ENCODE measurements at places on chromosomes 11 and 22.

DNA sequence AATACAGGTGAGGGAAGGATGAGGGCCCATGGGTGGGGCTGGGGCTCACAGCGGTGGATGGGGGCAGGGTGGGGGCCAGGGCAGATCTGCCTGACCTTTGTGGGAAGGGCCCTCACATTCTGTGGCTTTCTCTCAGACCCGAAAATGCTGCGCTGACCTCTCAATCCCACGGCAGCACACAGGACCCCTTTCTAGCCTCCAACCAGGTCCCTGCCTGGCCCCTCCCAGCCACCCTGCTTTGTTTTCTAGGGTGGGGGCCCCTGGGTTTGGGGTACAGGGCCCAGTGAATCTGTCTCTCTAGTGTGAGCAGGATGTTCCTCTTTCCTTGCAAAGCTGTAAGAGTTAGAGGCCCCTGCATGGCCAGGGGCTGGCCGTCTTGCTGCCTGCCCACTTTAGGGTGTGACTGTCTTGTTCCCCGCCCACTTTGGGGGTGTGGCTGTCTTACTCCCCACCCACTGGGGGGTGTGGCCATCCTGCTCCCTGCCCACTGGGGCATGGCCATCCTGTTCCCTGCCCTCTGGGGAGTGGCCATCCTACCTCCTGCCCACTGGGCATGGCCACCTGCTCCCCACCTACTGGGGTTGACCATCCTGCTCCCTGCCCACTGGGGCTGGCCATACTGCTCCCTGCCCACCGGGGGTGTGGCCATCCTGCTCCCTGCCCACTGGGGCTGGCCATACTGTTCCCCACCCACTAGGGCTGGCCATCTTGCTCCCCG is 11.5 kb downstream of the PARVG start:
- DNase-seq, result no peak

GRCh38 chr22:50531962-50532674 is 2.3 kb upstream of the TYMP start:
- no peak for DNase-seq

DNA sequence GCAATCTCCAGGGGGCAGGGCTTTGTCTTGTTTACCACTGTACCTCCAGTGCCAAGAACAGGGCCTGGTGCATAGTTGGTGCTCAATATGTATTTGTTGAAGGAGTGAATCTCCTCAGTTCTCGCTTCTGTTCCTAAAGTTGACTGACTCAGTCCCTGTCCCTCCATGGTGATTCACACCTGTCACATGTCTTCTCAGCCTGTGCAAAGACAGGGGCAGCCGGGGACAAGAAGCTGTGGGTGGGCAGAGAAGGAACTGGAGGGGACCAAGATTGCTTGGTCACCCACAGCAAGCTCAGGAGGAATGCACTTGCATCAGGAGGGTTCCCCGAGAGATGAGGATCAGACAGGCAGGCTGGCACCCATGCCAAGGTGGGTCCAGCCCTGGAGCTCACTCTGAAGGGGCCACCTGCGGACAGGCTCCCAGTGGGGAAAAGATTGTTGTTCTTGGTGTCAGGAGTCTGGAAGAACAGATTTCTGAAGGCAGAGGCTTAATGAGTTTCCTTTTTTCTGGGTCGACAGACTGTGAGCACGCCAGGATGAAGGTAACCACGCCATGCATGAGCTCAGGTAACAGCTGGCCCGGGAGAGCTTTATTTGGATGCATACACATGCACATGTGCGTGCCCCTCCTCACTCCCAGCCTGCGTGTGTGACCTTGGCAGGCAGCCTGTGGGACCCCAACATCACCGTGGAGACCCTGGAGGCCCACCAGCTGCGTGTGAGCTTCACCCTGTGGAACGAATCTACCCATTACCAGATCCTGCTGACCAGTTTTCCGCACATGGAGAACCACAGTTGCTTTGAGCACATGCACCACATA is 16.9 kb downstream of the IL17RA start:
- DNase-seq, result no peak

GRCh38 chr11:66970807-66971442 is 4.2 kb upstream of the C11orf86 start:
- no peak for DNase-seq

GRCh38 chr11:113470233-113470632 is 5.0 kb downstream of the DRD2 start:
- DNase-seq, result no peak

DNA sequence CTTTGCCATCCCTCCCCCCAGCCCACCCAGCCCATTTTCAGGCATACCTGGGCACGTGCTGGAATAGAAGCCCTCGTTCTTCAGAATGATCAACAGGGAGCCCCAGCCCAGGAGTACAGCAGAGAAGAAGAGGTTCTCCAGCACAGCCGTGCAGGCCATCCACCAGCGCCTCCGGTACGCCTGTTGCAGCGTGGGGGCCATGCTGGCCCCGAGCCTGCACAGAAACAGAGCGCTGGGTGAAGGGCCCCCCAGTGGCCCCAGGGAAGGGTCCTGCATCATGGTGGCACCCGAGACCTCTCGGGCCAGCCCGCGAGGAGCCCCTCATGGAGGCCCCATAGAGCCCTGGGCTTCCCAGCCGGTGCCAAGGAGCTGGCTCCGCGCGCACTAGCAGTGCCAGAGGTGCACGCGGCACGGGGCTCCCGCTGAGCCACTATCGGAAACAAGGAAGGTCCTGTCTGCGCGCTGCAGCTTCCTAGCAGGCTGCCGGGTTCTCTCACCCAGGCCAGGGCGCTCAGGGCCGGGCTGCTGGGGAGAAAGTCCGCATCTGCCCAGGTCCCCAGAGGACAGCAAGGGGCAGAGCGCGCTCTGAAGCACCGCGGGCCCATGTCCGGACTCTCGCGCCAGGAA is 1.5 kb downstream of the SLC43A1 start:
- no peak for DNase-seq

GRCh38 chr11:122572592-122572991 is 82.9 kb upstream of the UBASH3B start:
- DNase-seq, result no peak

GRCh38 chr11:81098471-81098870 is 1635.2 kb downstream of the FAM181B start:
- no peak for DNase-seq

GRCh38 chr11:3747704-3748103 is 49.6 kb downstream of the NUP98 start:
- DNase-seq, result no peak

GRCh38 chr11:48172818-48173609 is 43.6 kb upstream of the OR4B1 start:
- DNase-seq, result peak; percentile 55

DNA sequence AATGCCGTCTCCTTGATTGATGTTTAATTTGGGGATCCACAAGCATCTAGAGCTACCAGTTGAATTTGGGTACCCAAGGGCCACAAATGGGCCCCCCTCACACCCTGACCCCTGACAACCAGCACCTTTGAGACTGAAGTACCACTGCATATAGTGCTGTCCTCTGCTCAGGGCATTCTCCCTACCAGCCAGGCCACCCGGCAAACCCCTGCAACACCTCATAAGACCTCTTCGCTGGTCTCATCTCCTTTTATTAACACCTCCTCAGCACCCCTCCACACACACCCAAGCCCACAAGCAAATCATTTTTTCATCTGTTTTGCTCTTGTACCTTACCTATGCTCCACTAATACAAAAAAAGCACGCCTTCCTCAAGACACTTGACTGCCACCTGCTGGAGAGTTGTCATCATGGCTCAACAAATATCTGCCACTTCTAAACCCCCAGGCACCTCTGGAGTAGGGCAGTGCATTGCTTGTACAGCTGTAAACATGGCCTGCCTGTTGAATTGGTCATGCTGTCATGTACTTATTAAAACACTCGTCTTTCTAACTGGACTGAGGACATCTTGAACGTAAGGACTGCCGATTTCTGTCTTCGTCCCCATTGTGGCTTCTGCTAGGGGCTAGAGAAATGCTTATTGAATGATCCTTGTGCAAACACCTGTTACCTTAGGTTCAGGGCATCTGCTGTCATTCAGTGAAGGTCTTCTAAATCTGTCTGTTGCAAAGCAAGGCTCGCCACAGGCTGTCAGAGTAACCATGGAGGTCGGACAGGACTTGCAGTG is 66.5 kb downstream of the BMAL1 start:
- peak; percentile 71 for DNase-seq

DNA sequence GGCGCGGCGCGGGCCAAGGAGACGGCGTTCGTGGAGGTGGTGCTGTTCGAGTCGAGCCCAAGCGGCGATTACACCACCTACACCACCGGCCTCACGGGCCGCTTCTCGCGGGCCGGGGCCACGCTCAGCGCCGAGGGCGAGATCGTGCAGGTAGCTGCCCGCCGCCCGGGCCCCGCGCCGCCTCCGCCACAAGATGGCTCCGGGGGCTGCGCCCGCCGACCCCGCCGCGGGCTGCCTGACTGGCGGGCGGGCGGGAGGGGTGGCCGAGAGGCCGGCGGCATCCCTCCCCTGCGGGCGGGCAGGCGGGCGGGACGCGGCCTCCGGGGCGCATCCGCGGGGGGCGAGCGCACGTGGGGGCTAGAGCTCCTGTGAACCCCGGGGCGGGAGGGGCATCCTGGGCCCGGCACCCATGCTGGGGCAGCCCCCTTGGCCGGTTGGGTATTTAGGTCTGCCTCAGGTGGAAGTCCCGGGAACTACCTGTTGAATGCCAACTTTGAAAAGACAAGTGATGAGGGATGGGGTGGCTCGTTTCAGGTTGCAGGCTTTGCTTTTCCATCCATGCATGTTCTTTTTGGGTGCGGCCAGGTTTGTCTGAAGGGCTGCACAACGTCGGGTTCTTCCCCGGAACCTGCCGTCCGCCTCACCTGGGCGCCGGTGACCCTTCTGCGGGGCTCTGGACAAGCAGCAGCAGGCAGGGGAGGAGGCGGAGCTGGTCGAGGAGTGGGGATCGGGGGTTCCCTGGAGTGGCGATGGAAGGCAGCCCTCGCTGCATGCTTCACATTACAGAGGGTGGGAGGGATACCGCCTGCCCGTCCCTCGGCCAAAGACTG is 760 bp downstream of the ZNRF3 start:
- DNase-seq, result no peak

DNA sequence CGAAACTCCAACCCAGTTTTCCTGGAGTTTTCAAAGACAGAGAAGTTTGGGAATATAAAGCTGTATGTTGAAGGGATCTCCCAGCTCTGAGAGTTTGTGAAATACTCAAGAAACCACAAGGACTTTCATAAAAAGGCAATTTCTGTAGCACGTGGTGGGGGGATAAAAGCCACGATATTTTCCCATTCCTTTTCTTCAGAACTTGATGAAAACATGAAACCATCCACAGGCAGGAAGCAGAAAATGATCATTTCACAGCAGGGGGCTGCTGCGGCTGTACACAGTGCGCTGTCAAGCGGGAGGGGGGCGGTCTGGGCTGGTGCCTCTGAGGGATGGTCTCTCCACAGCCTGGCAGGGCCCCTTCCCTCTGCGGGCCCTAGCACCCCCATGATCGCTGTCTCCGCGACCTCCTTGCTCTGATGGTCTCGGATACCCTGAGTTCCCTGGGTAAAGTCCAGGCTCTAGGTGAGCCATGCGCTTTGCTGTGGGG is 423.2 kb downstream of the MN1 start:
- DNase-seq, result no peak

DNA sequence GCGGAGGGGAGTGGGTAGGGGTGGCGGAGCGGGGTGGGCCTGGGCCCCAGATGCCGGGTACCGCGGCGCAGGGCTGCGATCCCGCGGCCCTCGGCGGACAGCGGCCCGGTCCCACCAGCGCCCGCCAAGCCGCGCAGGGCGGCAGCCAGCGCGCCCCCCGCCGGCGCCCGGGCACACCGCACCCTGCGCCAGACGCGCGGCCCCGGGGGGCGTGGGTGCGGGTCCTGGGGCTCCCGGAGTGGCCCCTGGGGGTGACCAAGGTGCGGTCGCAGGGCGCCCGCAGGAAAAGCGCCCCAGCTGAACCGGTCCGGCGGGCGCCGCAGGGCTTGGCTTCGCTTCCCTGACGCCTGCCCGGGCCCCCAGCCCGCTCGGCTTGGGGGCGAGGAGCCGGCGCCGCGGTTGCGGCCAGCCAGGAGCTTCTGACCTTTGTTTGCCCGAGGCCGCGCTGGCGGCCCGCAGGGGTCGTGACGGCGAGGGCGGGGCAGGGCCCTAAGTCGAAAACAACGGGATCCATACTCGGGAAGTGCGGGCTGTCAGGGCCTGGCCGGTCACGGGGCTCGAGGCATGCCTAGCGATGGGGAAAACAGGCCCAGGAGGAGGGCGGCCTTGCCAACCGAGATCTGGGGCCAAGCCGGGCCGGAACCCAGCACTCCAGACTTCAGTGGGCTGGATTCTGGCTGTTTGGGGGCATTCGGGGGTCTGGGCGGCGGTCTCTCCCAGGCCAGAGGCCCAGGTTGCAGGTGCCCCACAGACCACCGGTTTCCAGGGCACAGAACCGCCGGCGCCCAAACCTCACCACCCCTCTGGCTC is 581 bp upstream of the AP5B1 start:
- DNase-seq, result no peak

DNA sequence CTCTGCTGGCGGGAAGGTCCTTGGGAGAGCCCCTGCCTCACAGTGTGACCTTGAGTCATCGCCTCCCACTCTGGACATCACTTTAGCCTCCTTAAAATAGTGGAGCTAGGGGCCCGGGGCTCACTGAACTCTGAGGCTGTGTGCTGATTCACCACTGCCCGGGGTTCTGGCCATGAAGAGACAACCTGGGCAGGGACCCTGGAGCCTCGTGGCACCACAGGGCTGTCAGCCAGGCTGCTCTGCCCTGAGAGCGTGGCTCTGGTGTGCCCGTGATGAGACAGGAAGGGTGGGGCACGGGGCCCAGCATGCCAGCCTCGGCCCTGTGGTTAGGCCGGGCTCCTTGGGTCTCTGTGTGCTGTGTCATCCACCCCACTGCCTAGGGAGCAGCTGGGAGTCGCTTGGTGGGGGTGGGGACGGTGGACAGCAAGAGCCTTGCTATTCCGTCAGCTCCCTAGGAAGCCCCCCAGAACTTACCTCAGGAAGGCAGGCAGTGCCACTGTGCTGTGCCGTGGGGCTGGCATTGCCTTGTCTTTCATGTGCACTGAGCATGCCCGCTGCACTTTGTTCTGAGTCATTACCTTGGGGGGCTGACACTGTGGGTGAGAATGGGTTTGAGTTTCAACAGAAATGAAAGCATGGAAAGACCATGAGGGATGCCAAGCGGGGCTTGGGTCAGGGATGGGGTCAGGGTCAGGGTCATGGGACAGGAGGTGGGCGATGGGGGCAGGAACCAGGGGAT is 31.7 kb downstream of the TPCN2 start:
- DNase-seq, result peak; percentile 34

GRCh38 chr11:130894322-130895025 is 21.8 kb downstream of the SNX19 start:
- peak; percentile 69 for DNase-seq

Data from CD4-positive, alpha-beta T cell treated with Interleukin-4 for 4 hours (primary cell).